ENCODE measurements at places on chromosomes 1 and 21.

DNA sequence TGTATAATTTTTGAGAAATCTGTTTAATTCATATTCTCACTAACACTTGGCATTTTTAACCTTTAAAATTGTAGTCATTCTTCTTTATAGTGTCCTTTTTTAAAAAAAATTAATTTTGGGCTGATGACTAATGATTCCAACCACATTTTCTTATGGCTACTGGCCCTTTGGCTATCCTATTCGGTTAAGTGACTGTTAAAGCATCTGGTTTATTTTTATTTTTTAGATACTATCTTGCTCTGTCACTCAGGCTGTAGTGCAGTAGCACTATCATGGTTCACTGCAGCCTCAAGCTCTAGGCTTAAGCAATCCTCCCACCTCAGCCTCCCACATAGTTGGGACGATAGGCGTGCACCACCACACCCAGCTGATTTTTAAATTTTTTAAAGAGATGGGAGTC lies 723.2 kb upstream of the CXADR start:
- no peak overlapping the region for H3K4me3 ChIP-seq
- H3K27me3 ChIP-seq = no peaks in the 10 kb centered on the region
- H3K27ac ChIP-seq = no peak overlapping the region

- H3K36me3 ChIP-seq = no peaks in the 10 kb centered on the region
- H3K27ac ChIP-seq = no peak overlapping the region
- H3K4me1 ChIP-seq = no peaks in the 10 kb centered on the region
- no peak for DNase-seq
- no peak overlapping the region for H3K4me3 ChIP-seq
These were observed 62.5 kb upstream of the LYST start for GRCh38 chr1:235929216-235929615.

GRCh38 chr1:157438613-157439012 lies 113.7 kb downstream of the FCRL5 start:
- no peaks in the 10 kb centered on the region for H3K36me3 ChIP-seq
- no peak overlapping the region for H3K27ac ChIP-seq
- H3K27me3 ChIP-seq = no peaks in the 10 kb centered on the region
- H3K4me1 ChIP-seq = no peaks in the 10 kb centered on the region
- H3K4me3 ChIP-seq = no peak overlapping the region

GRCh38 chr1:156676820-156677615 lies at the start of gene NES:
NES (minus strand) TSS chr1:156677407; CDS start chr1:156677264, 143 bp downstream.
- peak; percentile 83 for DNase-seq
- no peaks in the 10 kb centered on the region for H3K4me1 ChIP-seq
- peak within 1 kb of the TSS; percentile 39 for H3K4me3 ChIP-seq
- peak within 1 kb of the TSS; percentile 90 for H3K27ac ChIP-seq

GRCh38 chr1:164726235-164726634 lies 167.3 kb downstream of the PBX1 start:
- no peak overlapping the region for H3K4me3 ChIP-seq
- peaks cover 5% of the 10 kb centered on the region for H3K4me1 ChIP-seq
- DNase-seq = peak; percentile 54

DNA sequence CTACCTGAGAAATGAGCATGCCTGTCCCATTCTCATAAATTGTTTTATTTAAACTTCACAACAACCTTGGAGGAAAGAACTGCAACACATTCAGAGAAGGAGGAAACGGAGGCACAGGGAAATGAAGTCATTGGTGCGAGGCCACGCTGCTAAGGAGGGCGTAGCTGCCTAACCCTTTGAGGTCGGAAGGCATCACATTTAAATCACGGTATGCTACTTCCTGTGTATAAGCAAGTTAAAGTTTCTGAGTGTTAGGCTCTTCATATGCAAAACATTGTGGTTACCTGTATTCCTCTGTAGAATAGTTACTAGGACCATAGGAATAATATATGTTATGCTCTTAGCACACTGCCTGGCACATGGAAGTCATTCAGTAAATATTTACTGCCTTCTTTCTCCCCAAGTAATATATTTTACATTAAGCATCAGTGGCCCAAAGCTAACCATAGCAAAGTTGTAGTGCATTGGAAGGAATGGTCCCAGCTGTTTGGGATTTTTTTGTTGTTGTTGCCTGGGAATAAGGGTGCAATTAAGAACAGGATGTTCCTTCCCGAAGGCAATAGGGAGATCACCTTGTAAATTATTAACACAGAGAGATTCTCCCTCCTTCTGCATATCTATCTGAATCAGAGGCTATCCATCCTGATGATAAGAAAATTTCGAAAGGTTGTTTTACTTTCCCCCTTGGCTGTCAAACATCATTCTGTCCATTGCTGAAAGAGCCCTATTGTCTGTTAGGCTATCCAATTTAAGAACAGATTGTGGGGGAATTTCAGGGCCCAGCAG lies 192.2 kb upstream of the C8B start:
- no peak overlapping the region for H3K27ac ChIP-seq
- no peaks in the 10 kb centered on the region for H3K36me3 ChIP-seq
- H3K27me3 ChIP-seq = no peaks in the 10 kb centered on the region
- DNase-seq = no peak
- no peaks in the 10 kb centered on the region for H3K4me1 ChIP-seq
- no peak overlapping the region for H3K4me3 ChIP-seq

GRCh38 chr1:31426249-31426922 lies 13.4 kb downstream of the SERINC2 start:
- no peak overlapping the region for H3K4me3 ChIP-seq
- no peaks in the 10 kb centered on the region for H3K4me1 ChIP-seq
- H3K27me3 ChIP-seq = no peaks in the 10 kb centered on the region
- no peaks in the 10 kb centered on the region for H3K36me3 ChIP-seq
- no peak for DNase-seq

GRCh38 chr1:205626216-205626615 lies 5.6 kb downstream of the ELK4 start:
- peaks cover 3% of the 10 kb centered on the region for H3K4me1 ChIP-seq
- H3K36me3 ChIP-seq = no peaks in the 10 kb centered on the region
- H3K4me3 ChIP-seq = no peak overlapping the region

GRCh38 chr1:91406773-91407389 lies 2.2 kb upstream of the HFM1 start:
- no peaks in the 10 kb centered on the region for H3K4me1 ChIP-seq
- H3K36me3 ChIP-seq = no peaks in the 10 kb centered on the region
- DNase-seq = no peak
- H3K27ac ChIP-seq = no peak overlapping the region
- no peak overlapping the region for H3K4me3 ChIP-seq

- DNase-seq = no peak
- no peaks in the 10 kb centered on the region for H3K4me1 ChIP-seq
- H3K36me3 ChIP-seq = no peaks in the 10 kb centered on the region
- no peak overlapping the region for H3K27ac ChIP-seq
These were observed 16.7 kb downstream of the RGS4 start for GRCh38 chr1:163085904-163086268.

DNA sequence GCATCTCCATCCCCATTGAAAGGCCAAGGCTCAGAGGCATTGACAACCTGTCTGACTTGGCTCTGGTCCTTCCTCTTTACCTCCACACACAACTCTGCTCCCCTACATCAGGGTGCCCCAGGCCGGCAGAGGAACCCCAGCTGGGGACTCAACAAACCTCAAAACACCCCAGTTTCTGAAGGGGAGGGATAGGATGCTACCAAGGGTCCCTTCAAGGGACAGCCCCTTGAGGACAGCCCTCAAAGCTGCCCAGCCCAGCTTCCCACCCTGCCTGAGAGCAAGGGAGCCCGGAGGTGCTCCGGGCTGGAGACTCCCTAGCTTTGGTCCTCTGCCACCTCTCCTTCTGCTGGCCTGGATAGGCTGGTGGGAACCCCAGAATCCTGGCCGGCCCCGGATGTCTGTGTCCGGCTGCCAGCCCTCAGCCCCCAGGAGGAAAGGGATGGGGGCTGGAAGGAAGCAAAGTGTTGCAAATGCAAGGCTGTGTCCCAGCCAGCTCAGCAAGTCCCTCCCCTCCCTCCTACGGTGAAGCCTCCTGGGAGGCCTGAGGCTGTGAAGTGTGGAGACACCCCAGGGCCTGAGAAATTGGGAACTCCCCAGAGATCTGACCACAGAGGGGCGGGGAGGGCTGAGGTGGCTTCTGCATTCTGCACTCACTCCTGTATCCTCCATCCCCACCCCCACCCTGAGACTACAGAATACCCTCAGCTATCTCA lies 1.1 kb upstream of the MARCKSL1 start:
- no peaks in the 10 kb centered on the region for H3K27me3 ChIP-seq
- H3K36me3 ChIP-seq = no peaks in the 10 kb centered on the region
- no peaks in the 10 kb centered on the region for H3K4me1 ChIP-seq
- no peak overlapping the region for H3K4me3 ChIP-seq
- DNase-seq = no peak

DNA sequence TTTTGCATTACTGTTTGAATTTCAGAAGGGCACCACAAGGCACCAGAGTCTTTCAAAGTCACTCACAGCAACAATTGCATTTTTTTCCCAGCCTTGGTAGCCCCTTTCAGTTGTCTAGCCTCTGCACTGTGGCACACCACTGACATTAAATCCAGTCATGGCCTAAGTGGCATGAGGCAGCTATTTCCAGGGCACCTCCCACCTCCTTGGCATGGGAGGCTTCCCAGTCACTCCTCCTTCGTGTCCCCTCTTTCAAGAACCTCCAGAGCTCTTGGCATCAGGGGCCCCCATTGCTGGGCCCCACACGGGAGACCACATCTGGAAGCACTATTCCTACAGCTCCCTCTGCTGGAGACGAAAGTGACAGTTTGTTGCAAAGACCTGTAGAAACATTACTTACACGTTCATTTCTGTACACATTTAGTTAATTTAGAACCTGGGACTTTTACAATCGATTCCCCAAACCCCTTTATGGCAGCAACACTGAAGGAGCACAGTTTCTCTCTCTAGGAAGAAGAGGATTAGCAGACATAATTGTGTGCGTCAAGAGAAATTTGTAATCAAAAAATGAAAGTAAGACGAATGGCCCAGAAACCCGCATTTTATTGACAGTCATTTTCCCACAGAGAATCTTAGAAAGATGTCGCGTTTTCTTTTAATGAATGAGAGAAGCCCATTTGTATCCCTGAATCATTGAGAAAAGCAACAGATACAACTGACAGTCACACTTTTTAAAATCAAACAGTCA lies 5.7 kb upstream of the CHD5 start:
- H3K4me3 ChIP-seq = no peak overlapping the region
- no peaks in the 10 kb centered on the region for H3K36me3 ChIP-seq
- DNase-seq = no peak
- H3K4me1 ChIP-seq = no peaks in the 10 kb centered on the region
- H3K27me3 ChIP-seq = no peaks in the 10 kb centered on the region

GRCh38 chr1:183783342-183783741 lies 21.6 kb upstream of the RGL1 start:
- H3K4me1 ChIP-seq = no peaks in the 10 kb centered on the region
- no peak overlapping the region for H3K27ac ChIP-seq
- no peaks in the 10 kb centered on the region for H3K27me3 ChIP-seq
- DNase-seq = no peak
- no peak overlapping the region for H3K4me3 ChIP-seq
- no peaks in the 10 kb centered on the region for H3K36me3 ChIP-seq

GRCh38 chr1:164772635-164773034 lies 213.7 kb downstream of the PBX1 start:
- H3K4me1 ChIP-seq = peaks cover 50% of the 10 kb centered on the region
- no peak overlapping the region for H3K4me3 ChIP-seq
- H3K27me3 ChIP-seq = no peaks in the 10 kb centered on the region
- peak; percentile 69 for DNase-seq

DNA sequence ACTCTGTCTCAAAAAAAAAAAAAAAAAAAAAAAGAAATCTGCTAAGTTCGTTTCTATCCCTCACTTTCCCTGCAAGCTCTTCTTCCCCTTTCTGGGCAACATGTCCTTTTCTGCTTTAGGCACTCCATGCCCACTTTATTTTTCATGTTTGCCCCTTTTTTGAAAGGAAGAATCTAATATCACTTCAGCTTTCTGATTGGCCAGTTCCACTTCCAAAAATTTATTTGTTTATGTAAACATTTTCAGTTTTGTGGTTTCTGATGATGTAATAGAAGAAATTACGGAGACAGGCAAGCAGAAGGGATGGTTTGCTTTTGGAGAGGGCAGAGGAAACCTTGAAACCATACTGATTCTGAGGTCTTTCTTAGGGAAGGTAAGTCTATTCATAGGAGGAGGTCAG lies 15.1 kb downstream of the IFNAR1 start:
- H3K36me3 ChIP-seq = no peaks in the 10 kb centered on the region
- H3K4me1 ChIP-seq = no peaks in the 10 kb centered on the region
- no peaks in the 10 kb centered on the region for H3K27me3 ChIP-seq
- no peak overlapping the region for H3K4me3 ChIP-seq

GRCh38 chr1:36938819-36939218 lies 95.5 kb downstream of the GRIK3 start:
- H3K36me3 ChIP-seq = no peaks in the 10 kb centered on the region
- H3K27ac ChIP-seq = no peak overlapping the region
- no peaks in the 10 kb centered on the region for H3K27me3 ChIP-seq
- no peaks in the 10 kb centered on the region for H3K4me1 ChIP-seq

DNA sequence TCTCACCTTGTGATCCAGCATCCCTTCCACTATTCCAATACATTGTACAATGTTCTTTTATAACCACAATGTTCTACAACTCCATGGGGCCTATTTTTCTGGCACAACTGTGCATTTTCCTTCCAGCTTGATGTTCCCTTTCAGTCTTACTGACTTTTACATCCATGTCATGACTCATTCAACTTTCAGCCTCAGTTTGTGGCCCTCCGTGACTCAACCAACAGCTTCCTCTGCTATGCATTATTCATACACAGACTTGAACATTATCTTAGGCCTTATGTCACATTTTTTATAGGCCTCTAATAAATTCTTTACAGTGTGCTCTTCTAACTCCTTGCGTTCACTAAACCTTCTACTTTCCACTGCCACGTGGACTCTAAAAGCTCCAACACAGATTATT lies 119.4 kb upstream of the PRMT6 start:
- H3K27ac ChIP-seq = no peak overlapping the region
- no peaks in the 10 kb centered on the region for H3K4me1 ChIP-seq
- DNase-seq = no peak
- no peaks in the 10 kb centered on the region for H3K36me3 ChIP-seq
- H3K27me3 ChIP-seq = no peaks in the 10 kb centered on the region
- H3K4me3 ChIP-seq = no peak overlapping the region

- H3K27me3 ChIP-seq = no peaks in the 10 kb centered on the region
- DNase-seq = no peak
- H3K27ac ChIP-seq = no peak overlapping the region
These were observed 43.0 kb downstream of the TOR3A start for GRCh38 chr1:179124873-179125272.

DNA sequence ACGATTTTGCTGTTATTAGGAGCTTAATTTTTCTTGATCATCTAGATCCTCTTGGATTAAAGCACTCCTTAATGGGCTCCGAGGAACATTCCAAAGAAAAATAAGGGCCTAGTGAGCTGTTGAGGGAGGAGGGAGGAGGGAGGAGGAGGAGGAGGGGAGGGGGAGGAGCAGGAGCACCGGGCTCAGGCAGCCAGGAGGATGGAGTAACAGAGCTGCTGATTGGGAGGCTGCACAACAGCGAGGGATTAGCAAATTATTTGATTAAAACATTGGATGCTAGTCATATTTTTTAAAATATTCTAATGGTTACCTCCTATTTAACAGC lies 302.1 kb upstream of the RRP15 start:
- no peaks in the 10 kb centered on the region for H3K27me3 ChIP-seq
- DNase-seq = no peak
- H3K36me3 ChIP-seq = no peaks in the 10 kb centered on the region
- no peak overlapping the region for H3K27ac ChIP-seq

- no peaks in the 10 kb centered on the region for H3K36me3 ChIP-seq
- no peak overlapping the region for H3K4me3 ChIP-seq
- no peaks in the 10 kb centered on the region for H3K27me3 ChIP-seq
- no peak for DNase-seq
These were observed 12.1 kb downstream of the IRF2BP2 start for GRCh38 chr1:234597894-234598293.
